ENCODE measurements at places on chromosomes 7 and 10.

DNA sequence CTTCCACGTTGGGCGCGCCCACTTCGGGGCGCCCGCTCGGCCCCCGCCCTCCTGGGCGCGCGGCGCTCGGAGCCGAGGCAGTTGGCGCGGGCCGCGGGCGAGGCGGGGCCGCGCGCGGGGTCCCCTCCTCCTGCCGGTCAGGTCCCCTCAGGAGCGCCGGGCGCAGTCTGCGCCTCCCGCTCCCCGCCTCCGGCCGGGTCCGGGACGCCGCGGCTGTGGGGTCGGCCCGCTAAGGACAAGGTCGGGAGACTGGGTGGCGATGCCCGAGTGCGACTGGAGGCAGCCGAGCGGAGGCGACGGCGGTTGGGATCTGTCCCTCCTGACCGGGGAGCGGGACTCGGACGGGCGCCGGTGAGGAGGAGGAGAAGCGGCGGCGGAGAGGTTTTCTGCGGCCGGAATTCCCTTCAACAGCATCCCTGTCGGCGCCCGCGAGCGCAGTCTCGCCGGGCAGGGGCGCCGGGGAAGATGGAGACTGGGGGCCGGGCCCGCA is at the start of gene ATRNL1:
ATRNL1 (plus strand) TSS at position 80 of the 490 bp plus-strand sequence; CDS start at position 466, 386 bp downstream.
- peak; percentile 14 for DNase-seq

DNA sequence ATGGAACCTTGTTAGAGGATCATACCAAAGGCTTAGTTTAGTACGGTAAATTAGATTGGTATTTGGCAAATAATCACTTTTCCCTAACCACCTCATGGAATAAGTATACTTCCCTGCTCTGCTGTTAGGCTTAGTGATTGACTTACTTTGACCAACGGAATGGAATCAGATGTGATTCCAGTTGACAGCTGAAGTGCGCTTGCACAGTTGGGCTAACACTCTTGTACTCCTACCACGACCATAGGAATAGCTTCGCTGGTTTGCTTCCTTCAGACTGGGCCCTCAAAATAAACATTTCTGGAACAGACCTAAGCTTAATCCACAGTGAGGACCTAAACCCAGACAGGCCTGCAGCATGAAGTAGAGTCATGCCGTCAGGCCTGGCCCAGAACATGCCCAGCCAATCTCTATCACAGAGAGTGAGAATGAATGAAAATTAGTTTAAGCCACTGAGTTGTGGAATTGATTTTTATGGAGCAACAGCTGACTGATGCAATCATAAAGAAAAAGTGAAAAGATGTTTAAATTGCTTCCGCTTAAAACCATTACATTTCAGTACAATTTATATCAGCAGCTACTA is 122.3 kb downstream of the DOCK4 start:
- DNase-seq, result no peak

- DNase-seq, result no peak
Observed at GRCh38 chr7:525740-526139, 6.1 kb upstream of the PDGFA start.

DNA sequence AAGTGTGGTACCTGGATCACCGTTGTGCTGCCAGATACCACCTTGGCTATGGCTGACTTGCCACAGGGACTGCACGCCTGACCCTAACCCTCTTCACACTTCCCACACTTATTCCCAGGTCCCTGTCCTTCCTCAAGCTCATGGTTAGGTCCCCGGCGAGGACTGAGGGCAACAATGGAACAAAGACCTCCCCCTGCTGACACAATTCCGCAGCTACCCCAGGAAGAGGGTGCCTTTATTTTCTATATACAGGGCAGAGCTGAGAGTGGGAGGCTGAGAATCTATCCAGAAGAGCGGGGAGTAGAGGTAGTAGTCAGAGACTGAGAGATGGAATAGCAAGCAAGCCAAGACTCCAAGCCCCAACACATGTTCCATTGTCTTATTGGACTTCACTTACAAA is 118.1 kb upstream of the SEM1 start:
- no peak for DNase-seq

GRCh38 chr10:130721971-130722370 is 585.8 kb downstream of the GLRX3 start:
- DNase-seq, result no peak

GRCh38 chr7:138684340-138684739 is 16.8 kb downstream of the SVOPL start:
- no peak for DNase-seq

DNA sequence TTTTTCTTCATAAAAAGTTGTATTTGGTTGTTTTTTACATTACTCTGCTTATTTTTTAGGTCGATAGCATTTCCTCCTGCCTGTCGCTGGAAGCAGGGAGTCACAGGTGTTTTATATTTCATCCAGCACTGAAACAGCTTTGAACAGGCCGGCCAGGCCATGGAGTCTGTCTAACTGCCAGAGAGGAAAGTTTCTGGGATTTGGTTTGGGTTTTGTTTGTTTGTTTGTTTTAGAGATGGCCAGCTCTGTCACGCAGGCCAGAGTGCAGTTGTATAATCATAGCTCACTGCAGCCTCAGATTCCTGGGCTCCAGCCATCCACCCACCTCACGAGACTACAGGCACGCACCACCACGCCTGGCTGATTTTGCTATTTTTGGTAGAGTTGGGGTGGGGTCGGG is 23.4 kb downstream of the PROSER2 start:
- DNase-seq, result no peak

All from activated naive CD8-positive, alpha-beta T cell treated with anti-CD3 and anti-CD28 coated beads, Interleukin-2, amount 50 U/mL, for 24 hours (primary cell).